ENCODE measurements at places on chromosomes 2 and 18.

DNA sequence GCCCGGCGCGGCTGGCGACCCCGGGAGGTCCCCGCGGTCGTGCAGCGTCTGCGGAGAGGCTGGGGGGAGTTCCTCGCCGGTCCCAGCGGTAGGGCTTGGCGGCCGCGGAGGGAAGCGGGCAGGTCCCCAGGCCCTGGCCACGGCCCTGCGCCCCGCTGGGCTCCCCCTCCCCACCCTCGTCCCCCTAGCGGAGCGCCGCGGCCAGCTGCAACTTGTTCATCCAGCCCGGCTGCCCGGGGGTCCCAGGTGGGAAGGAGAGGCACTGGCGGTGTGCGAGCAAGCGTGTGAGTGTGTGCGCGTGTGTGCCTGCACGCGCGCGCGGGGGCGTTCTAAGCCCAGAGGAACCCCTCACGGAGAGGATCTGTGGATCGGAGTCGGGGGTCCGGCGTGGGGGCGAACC lies 1.3 kb downstream of the PTPRM start:
- peak; percentile 45 for DNase-seq

- DNase-seq, result no peak
Measured at GRCh38 chr2:202542142-202542541, 92.6 kb upstream of the FAM117B start.

DNA sequence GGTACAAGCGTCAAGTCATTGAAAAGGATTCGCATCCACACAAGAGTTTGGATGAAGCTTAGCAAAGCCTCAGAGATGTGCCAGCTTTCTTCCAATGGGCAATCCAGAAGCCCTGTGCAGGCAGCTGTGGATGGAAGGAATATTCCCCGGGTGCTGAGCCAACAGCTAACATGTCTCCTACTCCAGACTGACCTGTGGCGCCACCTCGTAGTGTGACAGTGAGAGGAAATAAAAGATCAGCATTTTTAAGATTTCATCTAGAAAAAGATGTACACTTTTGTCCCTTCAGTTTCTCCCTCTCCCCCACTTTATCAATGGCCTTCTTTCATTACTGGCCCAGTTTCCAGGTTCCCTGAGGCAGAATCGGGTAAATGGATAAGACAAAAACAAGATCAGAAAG lies 48.9 kb upstream of the SPATS2L start:
- DNase-seq, result no peak

- DNase-seq, result no peak
Measured at GRCh38 chr2:58891828-58892377, 650.8 kb upstream of the FANCL start.

GRCh38 chr2:159177957-159178356 lies 108.5 kb downstream of the WDSUB1 start:
- DNase-seq, result no peak

- DNase-seq, result no peak
Measured at GRCh38 chr2:100130595-100131391, 11.6 kb downstream of the AFF3 start.

- DNase-seq, result no peak
Measured at GRCh38 chr2:119282146-119282995, 58.7 kb downstream of the STEAP3 start.
